ENCODE measurements at places on chromosomes 5 and 9.

GRCh38 chr5:80656425-80656824 lies 1.6 kb upstream of the DHFR start:
- DNase-seq = no peak

- no peak for DNase-seq
Measured at GRCh38 chr5:77306531-77306930, 96.1 kb downstream of the PDE8B start.

DNA sequence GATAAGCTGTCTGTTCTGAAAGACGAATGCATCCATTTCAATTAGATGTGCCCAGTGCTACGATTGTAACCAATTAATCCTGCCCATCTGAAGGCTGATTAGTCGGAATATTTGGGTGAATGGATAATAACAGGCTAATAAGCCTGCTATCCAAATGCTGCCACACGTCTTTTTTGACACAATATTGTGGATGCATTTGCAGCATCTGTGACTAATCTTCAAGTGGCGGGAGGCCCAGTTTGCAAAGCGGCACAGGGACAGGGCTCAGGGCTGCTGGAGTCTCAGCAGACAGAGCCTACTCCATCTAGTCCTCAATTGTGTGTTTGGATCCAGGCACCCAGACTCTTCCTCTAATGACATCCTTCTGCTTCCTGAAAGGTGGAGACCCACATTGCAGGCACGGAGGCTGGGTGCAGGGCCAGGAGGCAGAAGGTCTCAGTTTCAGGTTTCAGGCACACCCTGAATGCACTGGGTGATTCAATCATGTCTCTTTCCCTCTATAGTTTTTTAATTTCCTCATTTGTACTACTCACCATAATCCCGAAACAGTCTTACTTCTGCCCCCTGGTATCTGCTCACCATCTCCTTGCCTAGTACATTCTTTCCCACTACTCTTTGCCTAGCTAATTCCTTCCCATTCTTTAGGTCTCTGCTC lies 169.6 kb downstream of the ASTN2 start:
- no peak for DNase-seq

DNA sequence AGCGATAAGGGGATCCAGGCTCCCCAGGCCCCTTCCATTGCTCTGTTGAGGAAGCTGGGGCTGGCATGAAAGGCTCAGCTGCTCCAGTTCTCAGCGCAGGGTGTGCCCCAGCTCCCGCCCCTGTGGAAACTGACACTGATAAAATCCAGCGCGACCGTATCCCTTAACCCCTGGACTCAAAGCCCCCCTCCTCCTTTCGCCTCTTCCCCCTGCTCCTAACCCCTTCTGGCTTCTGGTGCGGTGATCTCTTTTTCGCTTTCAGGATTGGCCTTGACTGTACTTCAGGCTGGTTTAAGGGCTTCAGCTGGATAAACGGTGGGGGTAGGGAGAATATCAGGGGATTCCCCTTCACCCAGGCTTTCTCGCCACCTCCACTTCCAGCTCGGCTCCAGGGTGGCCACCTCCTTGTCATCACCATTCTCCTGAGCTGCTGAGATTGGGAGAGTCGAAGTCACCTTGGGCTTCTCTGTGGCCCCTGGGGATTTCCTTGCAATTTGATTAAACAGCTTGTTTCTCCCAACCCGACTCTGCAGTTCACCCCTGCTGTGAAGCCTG lies 843 bp downstream of the BSPRY start:
- DNase-seq = no peak

DNA sequence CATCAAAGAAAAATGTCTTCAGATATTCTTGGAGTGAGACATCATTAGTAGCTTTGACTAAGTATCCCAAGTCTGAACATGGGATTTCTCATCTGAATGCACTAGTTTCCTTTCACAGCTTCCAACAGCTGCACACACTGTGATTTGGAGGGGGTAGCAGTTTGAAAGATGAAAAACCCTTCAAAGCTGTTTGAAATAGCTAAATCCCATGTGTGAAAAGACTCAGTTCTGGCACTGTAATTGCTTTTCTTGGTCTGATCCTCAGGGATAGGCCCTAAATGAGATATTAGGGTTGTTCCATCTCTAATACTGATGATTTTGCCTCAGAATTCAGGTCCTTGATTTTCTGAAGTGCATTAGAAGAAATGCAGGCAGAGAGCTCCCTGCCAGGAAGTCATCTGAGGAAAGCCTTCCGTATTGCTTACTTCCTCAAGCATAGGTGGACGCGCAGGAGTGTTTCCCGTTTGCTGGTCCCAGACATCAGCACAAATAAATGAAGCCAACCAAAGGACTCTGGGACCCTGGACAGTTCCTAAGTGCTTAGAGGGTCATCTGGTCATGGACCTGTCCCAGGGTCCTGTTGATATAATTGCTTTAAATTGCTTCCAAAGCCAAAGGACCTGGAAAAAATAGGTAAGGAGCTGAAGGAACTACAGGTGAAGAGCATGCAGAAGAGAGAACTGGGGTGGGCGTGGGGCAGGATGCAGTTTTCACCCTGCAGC lies 25.6 kb upstream of the FRMPD1 start:
- DNase-seq = no peak

DNA sequence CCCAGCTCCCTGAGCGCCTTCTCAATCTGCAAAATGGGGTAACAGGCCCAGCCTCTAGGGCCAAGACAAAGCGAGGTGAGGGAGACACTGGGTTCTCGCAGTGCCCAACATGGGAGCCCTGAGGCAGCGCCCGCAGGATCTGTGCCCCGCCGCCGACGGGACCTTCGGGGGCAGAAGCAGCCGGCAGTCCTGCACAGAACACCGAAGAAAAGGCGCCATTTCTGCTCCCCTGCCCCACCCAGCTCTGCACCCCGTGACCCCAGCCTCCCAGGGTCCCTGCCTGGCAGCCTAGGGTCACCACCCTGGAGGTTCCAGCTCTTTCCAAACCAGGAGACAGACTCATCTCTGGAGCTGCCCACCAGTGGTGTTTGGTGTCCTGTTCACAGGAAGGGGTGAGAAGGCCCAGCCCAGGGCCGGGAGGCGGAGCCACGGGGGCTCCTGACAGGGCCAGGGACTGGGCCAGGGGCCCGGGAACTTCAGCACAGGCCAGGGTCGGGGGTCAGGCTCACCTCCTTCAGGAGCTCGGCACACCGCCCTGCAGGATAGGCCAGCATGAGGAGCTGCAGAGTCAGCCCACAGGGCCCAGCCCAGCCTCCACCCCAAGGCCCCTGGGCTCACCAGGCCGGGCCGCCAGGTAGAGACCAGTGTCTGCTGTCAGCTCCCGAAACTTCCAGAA lies 3.3 kb downstream of the LCN8 start:
- no peak for DNase-seq

GRCh38 chr5:128228008-128228407 lies 144.4 kb downstream of the SLC12A2 start:
- no peak for DNase-seq

- DNase-seq = no peak
Measured at GRCh38 chr5:127068493-127069214, 4.6 kb downstream of the C5orf63 start.

DNA sequence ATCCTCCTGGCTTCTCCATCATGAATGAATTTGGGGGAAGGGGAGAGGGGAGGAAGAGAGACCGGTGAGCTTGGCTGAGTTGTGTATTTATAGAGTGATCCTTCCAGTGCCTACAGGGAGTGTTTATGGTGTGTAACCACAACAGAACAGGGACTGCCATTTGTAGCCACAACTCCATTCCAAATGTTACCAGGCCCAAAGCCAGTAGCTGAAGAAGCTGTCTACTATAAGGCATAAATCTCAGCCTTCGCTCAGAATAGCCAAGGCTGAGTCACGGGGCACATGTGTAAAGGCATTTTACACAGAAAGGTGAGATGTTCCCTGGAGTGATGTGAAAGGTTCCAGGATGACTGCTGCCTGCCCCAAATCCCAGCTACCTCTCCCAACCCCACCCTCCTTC lies 2.5 kb downstream of the TMEM252 start:
- no peak for DNase-seq

DNA sequence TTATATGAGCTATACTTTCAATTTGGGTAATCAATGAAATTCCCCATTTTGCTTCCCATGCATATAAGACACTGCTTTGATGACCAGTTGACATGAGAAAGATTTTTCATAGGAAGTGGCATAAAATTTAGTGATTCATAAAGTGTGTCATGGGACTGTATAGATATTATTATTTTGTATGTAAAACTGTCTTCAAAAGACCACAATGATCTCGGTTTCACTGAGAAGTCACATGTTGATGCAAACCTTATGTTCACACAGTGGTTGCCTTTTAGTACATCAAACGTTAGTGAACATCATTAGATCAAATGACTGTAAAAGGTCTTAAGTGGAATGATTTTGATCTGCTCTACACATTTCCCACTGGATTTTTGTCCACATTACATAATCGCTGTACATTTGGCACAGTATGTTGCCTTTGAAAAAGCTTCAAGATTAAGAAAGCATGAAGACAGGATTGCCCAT lies 349.2 kb upstream of the MEF2C start:
- no peak for DNase-seq

GRCh38 chr5:175738602-175739133 lies 80.8 kb downstream of the HRH2 start:
- no peak for DNase-seq

GRCh38 chr9:79685577-79685976 lies 113.8 kb downstream of the TLE4 start:
- DNase-seq = no peak

DNA sequence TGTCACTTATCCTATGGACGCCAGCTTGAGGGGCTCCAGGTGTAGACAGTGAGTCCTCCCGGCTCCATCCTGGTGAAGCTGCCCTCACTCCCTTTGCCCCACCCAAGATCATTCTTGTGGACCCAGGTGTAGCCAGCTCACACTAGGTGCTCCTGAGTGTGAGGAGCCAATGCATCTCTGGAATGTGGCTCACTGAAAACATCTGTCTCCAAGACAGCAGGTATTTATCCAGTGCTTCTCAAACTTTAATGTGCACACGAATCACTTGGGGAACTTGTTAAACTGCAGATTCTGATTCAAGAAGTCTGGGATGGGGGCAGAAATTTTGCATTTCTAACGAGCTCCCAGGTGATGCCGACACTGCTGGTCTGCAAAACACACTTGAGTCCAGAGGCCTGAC lies 13.5 kb upstream of the ENC1 start:
- DNase-seq = no peak

GRCh38 chr5:39202597-39203274 lies 16.6 kb downstream of the FYB1 start:
- DNase-seq = no peak

DNA sequence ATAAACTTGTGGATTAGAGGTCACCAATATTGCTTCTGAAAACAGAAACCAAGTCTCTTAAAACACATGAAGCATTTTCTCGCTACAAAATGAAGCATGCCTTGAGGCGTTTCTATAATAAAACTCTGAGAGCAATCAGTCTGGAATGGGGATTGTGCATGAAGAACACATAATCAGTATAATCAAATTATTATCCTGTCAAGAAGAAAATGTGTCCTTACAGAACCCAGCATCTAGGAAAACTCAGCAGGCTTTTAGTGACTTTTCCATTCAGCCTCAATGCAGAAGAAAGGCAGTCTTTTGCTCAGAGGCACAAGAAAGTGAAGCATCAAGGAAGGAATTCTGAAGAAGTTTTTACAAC lies 121.9 kb downstream of the CDH18 start:
- no peak for DNase-seq

- DNase-seq = no peak
Measured at GRCh38 chr9:70580606-70581195, 166.2 kb upstream of the KLF9 start.

- DNase-seq = no peak
Measured at GRCh38 chr5:98535901-98536300, 237.6 kb upstream of the RGMB start.

DNA sequence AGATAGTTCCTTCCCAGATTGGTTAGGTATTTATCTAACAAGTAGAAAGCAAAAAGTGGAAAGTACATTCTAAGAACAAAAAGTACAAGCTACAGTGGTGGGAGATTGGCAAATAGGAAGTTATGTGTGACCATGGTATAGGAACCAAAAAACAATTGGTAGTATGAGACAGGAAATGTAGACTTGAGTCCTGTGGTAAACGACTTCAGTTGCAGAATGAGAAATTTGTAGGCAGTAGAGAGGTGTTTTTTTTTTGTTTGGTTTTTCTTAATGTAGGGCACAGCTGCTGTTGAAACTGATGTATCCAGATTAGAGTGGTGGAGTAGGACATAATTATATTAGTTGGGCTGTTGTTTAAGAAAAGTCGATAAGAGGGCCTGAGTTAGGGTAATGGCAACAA lies 72.0 kb downstream of the CCNH start:
- no peak for DNase-seq

GRCh38 chr9:4548811-4549725 lies 58.8 kb downstream of the SLC1A1 start:
- DNase-seq = peak; percentile 37

GRCh38 chr5:127418974-127419682 lies 98.3 kb upstream of the PRRC1 start:
- DNase-seq = no peak

DNA sequence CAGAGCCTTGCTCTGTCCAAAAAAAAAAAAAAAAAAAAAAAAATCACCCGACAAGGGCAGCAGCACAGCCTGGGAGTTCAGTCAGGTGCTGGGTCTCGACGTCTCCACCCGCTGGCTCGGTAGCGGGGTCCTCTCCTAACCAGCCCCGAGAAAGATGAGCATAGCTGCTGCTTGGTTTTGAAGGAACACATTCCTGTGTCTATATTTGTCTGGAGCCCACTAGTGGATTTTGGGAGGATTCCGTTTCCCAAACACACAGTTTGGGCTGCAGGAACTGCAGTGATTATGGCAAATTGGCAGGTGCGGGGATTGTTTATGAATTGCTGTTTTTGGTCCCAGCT lies 1.2 kb downstream of the OTULINL start:
- no peak for DNase-seq

GRCh38 chr5:120304663-120305062 lies 159.4 kb upstream of the PRR16 start:
- no peak for DNase-seq

- DNase-seq = peak; percentile 84
Measured at GRCh38 chr9:128067645-128068385, at the start of gene SLC25A25. Gene SLC25A25, plus strand, starts transcription at chr9:128068232. Its CDS starts 88 bp downstream, at chr9:128068320.

- no peak for DNase-seq
Measured at GRCh38 chr5:32511776-32512374, 67.3 kb upstream of the ZFR start.

- no peak for DNase-seq
Measured at GRCh38 chr9:69834056-69834455, 13.4 kb downstream of the CFAP95 start.

DNA sequence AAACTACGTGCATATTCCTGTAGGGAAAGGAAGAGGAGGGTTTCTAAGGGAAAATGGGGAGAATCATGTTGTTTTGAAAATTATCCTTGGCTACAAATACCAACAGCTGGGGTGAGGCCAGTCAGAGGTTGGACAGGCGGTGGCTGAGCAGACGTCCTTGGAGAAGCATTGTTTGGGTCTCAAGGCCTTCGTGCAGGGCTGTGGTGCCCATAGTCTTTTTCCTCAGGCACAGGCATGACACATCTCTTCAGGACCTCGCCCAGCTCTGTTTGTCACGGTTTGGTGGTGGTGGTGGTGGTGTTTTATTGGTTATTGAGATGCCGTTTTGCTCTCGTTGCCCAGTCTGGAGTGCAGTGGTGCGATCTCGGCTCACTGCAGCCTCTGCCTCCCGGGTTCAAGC lies 27.8 kb upstream of the EGFL7 start:
- DNase-seq = no peak

Data from 8988T (cell line).